Stimulated activated CD4-positive, alpha-beta T cell treated with anti-CD3 and anti-CD28 coated beads, Interleukin-4, amount 100 ng/mL, for 48 hours (primary cell): ENCODE measurements at places on chromosomes 16 and 17.

- DNase-seq: no peak
Observed at GRCh38 chr16:87308826-87309225, 8.4 kb downstream of the C16orf95 start.

- DNase-seq: peak; percentile 61
Observed at GRCh38 chr17:51427856-51428255, 167.5 kb downstream of the UTP18 start.

GRCh38 chr16:77955127-77955526 is 67.2 kb upstream of the CLEC3A start:
- DNase-seq: no peak

DNA sequence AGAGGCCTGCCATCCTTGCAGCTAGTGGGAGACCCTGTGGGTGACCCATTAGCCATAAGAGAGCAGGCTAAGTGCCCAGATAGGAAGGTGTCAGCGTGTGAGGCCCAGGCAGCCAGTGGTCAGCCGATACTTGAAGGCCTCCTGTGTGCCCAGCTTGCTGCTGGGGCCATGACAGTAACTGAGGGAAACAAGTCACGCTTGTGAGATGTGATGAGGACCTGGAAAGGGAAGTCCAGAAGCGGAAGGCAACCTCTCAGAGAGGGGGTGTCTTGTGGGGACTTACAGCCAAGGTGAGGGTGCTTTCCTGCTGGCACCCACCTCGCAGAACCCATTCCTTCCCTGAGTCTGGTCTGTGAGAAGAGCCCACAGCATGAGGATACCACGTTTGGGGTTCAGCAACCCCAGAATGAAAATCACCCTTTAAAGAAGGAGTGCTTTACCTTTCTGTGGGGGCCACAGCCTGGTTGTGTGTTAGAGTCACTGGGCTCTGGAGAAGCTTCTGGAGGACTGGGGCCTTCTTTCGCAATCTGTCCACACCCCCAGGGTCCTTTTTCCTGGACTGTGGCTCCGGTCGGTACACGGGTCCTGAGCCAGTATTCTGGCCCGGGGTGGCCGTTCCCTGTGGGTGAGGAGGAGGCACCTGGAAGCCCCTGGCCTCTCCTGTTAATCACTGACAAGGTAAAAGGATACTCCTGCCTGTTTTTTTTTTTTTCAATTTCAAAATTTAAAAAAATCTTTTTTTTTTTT is 53.9 kb downstream of the PLCG2 start:
- no peak for DNase-seq

DNA sequence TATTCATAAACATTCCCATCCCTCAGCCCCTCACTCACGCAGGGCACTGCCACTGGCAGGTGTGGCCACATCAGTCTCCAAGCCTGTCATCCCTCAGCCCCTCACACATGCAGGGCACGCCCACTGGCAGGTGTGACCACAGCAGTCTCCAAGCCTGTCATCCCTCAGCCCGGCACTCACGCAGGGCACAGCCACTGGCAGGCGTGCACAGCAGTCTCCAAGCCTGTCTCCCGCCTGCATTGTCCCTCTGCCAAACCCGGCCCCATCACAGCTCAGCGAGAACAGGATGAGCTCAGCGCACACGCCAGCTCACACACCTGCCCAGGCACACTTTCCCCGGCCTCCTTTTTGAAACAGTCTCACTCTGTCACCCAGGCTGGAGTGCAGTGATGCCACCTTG is 11.4 kb upstream of the KREMEN2 start:
- DNase-seq: no peak

DNA sequence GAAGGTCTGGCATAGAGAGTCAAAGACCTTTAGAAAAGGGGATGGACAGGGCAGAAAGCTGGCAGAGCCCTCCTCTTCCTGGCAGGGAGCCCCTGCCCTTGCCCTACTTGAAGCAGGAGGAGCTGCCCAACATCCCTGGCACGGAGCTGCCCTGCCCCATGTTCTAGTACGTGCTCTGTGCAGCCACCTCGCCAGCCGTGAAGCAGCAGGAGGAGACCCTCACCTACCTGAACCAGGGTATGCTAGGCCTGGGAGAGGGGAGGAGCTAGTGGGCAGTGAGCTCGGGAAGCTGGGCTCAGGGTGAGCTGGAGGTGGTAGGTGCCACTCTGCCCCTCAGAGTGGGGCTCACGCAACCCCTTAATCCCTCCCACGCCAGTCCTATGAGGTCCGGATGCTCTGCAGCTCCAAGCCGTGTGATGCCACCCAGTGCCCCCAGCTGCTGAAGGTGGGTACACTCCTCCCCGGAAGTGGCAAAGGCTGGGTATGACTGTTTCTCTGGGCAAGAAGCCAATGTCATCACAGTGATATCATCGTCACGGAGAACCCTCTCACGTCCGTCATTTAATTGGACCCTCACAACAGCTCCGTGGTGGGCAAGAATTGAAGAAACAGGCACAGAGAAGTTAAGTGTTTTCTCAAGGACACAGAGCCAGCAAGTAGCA is 12.7 kb upstream of the STAC2 start:
- peak; percentile 46 for DNase-seq

- DNase-seq: no peak
Observed at GRCh38 chr16:75258807-75259141, 7.3 kb upstream of the BCAR1 start.

DNA sequence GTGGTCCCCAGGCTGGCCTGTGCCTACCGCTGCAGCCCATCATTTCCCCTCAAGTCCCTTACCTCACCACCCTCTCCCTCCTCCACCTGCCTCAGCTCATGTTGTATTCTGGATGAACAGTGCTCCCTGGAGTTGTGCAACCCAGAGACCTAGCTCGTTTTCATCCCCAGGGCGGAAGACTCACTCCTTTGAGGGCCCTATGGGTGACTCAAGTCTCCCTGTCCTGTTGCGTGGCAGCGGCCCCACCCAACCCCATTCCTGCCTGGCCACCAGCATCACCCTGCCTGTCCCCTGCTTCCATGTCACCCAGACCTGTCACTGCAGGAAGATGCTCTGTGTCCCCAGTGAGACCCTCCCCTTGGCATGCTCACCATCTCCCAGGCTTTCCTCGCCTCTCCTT is 3.3 kb downstream of the ALOX12B start:
- DNase-seq: no peak

GRCh38 chr16:65524997-65525396 is 403.1 kb upstream of the CDH11 start:
- no peak for DNase-seq

DNA sequence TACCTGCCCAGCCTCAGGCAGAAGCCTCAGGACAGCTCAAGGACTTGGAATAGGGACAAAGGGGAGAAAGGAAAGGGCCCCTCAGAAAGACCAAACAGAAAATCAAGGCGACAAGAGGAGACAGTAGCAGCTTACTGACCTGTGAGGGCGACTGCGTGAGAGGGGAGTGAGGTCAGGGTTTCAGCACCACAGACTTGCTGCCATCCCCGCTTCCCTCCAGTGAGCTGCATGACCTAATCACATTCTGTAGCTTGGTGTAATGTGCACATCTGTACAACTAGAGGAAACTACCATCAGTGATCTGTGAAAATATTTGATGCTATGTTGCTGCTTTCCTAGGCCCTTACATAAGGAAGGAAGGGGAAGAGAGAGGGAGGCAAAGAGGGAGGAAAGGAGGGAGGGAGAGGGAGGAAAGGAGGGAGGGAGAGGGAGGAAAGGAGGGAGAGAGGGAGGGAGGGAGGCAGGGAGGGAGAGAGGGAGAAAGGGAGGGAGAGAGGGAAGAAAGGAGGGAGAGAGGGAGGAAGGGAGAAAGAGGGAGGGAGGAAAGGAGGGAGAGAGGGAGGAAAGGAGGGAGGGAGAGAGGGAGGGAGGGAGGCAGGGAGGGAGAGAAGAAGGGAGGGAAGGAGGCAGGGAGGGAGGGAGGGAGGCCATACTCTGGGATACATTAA is 404.9 kb upstream of the CDH5 start:
- no peak for DNase-seq

GRCh38 chr17:45372325-45372869 is 55.6 kb upstream of the MAP3K14 start:
- no peak for DNase-seq

DNA sequence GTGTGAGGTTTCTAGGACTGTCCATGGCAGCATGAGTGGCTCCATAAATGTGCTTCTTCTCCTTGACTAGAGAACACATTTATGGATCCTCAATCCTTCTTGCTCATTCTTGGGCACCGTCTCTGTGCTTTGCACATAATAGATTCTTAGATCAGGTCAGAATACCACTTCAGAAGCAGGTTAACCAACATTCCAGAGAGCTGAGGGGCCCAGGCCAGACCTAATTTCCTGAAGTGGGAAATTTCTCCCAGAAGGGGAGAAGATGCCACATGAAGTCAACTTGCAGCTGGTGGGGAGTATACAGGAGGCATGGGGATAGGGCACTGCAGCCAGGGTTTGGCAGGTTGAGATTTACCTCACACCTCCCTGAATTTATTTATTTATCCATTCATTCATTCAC is 24.4 kb upstream of the VAT1L start:
- no peak for DNase-seq

DNA sequence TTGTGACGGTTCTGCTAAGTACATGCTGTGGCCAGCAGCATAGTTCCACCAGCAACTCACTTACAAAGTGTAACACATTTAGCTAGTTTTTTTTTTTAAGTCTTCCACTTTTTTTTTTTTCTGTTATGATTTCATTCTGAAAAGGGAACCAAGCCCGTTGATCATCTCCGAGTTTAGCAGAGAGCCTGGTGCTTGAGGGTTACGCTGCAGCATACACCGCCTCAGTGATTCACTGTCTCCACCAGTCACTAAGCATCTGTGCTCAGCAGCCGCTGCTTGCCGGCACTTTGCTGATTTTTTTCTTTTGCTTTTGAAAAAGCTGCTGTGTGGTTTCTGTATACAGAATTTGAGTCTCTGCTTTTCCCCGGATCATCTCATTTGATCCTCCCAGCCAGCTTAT is 194.5 kb upstream of the CDH13 start:
- DNase-seq: no peak

- no peak for DNase-seq
Observed at GRCh38 chr17:74478420-74479100, 12.1 kb downstream of the CD300A start.

GRCh38 chr16:47716571-47716970 is 255.4 kb downstream of the PHKB start:
- DNase-seq: no peak

- DNase-seq: no peak
Observed at GRCh38 chr16:17998550-17998949, 338.0 kb downstream of the NPIPA8 start.

- DNase-seq: no peak
Observed at GRCh38 chr17:50133028-50133768, 3.2 kb upstream of the SAMD14 start.

GRCh38 chr17:56602292-56603130 is 9.0 kb downstream of the NOG start:
- DNase-seq: no peak

- no peak for DNase-seq
Observed at GRCh38 chr17:17043461-17044271, 1.4 kb downstream of the MPRIP start.

GRCh38 chr17:81265576-81265975 is 26.5 kb downstream of the NDUFAF8 start:
- no peak for DNase-seq

- DNase-seq: no peak
Observed at GRCh38 chr17:82263641-82264040, 9.9 kb downstream of the CSNK1D start.
